ENCODE measurements at places on chromosomes 4 and X.
A peak's percentile ranks its signal among the peaks of the same experiment; 100 is the strongest.

DNA sequence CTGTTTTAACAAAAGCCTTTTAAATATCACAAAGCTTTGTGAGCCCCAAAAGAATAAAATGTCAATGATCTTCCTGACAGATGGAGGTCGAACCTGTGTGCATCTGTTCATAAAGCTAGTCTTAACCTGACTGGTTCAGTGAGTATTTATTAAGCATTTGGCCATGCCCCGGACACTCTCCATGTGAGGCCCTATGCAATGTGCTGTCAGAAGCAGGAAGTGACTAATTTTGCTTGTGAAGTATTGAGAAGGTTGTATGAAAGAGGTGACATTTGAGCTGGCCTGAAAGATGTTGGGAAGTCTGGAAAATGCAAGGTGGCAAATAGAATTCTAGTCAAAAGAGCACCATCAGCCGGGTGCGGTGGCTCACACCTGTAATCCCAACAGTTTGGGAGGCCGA is 171.4 kb downstream of the MSL3 start:
- no peak for DNase-seq

- no peak for DNase-seq
These were observed 56.4 kb downstream of the TMA16 start for GRCh38 chr4:163550869-163551267.

DNA sequence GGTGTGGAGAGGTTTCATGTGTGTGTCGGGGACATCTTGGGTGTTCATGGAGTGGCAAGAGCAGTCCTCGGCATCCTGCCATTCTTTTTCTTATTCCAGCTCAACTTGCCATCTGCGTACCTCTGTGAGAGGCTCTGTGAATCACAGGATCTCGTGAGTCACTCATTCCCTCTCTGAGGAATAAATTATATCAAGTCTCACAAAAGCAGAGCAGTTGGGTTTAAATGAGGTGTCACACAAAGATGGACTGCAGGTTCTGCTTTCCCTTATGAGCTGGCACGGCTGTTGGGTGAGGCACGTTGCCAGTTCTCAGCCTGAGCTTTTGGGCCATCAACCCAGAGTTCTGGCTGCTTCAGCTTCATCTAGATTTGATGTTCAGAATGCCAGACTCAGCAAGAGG is 6.8 kb upstream of the OCIAD2 start:
- DNase-seq = no peak

DNA sequence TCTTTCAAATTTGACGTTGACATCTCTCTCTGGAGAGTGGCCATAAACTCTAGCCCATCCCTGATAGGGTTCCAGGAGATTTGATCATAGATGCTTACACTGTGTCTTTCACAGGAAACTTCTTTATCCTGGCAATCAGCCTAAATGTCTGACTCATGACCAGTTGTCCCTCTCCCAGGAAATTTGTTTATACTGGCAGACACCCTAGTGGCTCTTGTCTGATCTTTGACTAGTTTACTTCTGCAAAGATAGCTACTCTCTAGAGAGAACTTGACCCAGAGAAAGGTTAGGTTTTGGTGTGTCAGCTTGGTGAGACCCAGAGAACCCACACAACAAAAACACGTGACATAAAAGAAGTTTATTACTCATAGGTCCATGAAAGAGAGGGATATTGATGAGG is 509.8 kb downstream of the CENPC start:
- no peak for DNase-seq

GRCh38 chr4:129900430-129900953 is 804.5 kb downstream of the C4orf33 start:
- no peak for DNase-seq

- no peak for DNase-seq
These were observed 140.6 kb upstream of the SPRY1 start for GRCh38 chr4:123255971-123256370.

- no peak for DNase-seq
These were observed 3.8 kb upstream of the ZCCHC4 start for GRCh38 chr4:25308761-25309160.

DNA sequence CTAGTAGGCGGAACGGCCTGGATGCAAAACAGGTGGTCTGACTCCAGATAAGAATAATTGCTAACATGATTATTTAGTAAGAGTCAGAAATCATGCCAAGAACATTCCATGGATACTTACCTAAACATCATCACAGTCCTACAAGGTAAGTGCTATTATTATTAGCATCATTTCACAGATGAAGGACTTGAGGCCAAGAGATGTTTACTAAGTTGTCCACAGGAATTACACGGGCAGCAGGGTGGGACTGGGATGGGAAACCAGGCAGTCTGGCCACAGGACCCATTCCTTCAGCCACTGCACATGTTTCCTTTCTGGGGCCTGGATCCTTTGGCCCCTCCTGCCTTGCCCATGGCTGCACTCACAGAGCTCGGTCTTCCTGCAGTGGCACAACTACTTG is 48.3 kb downstream of the ANAPC4 start:
- DNase-seq = no peak

DNA sequence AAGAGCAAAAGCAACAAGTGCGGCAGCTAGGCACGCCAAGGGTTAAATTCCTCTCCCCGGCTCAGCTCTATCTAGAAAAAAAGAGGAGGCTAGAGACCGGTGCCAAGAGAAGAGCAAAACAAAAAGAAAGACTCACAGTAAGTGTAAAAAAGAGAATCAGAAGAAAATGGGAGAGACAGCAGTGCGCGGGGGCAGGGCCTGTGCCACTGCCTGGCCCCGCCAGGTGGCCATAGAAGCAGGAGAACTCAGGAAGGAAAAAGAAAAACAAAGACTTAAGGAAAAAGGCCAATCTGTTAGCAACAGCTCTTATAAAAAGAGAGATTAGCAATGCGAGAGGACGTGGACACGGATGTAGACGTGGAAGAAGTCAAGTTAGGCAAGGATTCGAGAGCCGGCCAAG is 3.2 kb downstream of the ACOX3 start:
- DNase-seq = no peak

DNA sequence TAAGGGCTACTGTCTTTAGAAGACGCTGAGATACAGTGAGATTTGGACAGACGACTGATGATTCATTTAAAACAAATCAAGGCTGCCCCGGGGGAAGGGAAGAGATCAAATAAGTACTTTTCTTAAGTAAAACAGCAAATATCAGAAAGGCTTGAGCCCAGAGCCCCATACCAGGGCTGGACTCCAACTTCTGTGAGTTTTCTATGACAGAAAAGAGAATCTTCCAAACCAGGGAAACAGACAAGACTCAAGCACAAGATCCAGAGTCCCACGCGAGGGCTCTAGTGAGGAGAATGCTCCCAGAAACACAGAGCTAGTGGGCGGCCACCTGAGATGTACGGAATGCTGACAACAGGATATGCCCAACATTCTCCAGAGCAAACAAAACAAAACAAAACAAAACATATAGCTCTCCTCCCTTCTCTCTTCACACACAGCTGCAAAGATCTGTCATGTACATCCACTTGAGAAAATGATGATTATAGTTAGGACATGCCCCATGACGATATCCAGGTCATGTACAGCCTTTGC is 13.1 kb downstream of the ACSL1 start:
- DNase-seq = no peak

- DNase-seq = no peak
These were observed 52.5 kb upstream of the PITX2 start for GRCh38 chr4:110675426-110675825.

DNA sequence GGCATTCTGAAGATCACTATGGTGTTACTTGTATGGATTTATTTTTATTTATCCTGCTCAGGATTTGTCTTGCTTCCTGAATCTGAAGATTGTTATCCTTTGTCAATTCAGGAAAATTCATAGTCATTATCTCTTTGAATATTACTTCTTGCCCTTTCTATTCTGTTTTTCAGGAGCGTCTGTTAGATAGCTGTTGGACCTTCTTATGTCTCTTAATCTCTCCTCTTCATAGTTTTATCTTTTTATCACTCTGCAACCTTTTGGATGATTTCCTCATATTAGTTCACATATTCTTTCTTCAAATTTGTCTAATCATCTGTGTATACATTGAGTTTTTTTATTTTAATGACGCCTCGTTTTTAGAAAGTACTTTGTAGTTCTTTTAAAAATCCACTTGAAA is 19.6 kb downstream of the WDR19 start:
- no peak for DNase-seq

GRCh38 chr4:3202836-3203820 is 45.8 kb upstream of the MSANTD1 start:
- DNase-seq = peak; percentile 68

GRCh38 chrX:115650916-115651315 is 89.9 kb downstream of the PLS3 start:
- DNase-seq = peak; percentile 26

- peak; percentile 74 for DNase-seq
These were observed 4.3 kb upstream of the TLR6 start for GRCh38 chr4:38860788-38861424.

GRCh38 chr4:52028970-52029369 is 8.8 kb upstream of the LRRC66 start:
- DNase-seq = no peak

- no peak for DNase-seq
These were observed 47.0 kb downstream of the NSG1 start for GRCh38 chr4:4433941-4434340.

DNA sequence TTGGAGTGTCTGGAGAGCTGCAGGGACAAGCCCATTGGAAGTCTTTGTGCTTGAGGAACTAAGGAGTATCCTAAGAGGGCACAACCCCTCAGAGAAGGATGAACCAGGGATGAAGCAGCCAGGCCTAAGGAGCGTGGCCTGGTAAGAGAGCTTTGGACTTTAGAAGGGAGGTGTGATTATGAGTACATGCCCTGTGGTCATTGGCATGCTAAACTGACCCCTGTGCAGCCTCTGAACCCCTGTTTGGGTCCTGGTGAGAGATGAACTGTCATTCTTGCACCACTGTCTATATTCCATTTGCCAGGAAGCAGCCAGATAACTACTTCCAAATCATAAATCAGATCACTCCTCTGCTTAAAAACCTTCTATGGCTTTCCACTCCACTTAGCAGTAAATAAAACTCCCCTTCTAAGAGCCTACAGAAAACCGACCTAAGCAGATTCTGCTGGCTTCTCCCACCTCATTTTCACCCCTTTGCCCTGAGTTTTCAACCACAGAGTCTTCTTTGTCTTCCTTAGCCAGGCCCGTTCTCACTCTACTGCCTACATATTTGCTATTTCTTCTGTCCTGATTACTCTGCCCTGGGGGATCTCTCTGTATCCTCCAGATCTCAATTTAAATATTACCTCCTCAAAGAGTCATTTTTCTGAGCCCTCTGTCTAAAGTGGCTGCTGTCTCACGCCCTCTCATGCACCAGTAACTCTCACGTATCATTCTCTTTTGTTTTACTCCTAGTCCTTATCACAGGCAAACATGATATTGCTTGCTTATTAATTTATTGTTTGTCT is 56.7 kb downstream of the MID1IP1 start:
- DNase-seq = no peak

DNA sequence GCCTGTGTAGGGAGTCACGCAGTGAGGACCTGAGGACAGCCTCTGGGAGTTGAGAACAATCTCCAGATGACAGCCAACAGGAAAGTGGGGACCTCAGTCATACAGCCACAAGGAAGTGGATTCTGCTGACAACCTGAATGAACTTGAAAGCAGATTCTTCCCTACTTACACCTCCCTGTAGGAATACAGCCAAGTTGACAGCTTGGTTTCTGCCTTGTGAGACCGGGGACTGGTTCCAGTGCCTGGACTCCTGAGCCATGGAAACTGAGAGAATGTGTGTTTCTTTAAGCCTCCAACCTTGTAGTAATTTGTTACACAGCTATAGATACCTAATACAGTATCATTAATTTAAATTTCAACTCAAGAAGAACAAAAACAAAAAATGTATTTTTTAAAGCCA is 107.5 kb downstream of the CNKSR2 start:
- no peak for DNase-seq

DNA sequence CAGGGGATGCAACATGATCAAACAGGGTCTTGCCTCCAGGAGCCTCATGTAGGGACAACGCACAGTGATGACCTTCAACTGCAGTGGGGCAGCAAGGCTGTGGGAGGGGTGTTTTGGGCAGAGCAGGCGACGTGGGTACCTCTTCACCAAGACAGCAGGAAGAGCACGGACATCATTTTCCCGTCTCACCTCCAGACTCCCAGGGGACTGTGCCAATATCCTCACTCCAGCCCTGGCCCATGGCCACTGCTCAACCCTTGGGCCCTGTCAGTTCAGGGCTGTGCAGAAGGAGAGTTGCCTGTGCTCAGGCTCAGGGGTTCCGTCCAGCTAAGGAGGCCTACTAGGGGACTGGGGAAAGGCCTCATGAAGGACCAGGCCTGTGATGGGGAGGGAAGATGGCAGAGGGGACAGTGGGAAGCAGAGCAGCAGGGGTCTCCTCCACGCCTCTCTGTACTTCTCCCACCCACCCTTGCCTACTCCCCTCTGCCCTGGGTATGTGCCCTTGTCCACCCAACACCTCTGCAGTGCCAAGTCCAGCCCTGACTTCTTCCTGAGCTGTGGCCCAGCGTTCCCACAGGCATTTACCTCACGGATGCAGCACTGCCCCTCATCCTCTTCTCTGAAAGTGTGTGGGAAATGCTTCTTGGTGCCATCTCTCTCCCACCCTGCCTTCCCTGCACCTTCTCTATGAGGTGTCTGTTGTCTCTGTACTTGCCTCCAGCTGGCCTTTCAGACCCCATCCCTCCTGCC is 1.4 kb downstream of the IL9R start:
- DNase-seq = no peak

GRCh38 chr4:168881781-168882420 is 128.2 kb downstream of the CBR4 start:
- no peak for DNase-seq

- no peak for DNase-seq
These were observed 2.7 kb upstream of the ZNF185 start for GRCh38 chrX:152895121-152895520.

DNA sequence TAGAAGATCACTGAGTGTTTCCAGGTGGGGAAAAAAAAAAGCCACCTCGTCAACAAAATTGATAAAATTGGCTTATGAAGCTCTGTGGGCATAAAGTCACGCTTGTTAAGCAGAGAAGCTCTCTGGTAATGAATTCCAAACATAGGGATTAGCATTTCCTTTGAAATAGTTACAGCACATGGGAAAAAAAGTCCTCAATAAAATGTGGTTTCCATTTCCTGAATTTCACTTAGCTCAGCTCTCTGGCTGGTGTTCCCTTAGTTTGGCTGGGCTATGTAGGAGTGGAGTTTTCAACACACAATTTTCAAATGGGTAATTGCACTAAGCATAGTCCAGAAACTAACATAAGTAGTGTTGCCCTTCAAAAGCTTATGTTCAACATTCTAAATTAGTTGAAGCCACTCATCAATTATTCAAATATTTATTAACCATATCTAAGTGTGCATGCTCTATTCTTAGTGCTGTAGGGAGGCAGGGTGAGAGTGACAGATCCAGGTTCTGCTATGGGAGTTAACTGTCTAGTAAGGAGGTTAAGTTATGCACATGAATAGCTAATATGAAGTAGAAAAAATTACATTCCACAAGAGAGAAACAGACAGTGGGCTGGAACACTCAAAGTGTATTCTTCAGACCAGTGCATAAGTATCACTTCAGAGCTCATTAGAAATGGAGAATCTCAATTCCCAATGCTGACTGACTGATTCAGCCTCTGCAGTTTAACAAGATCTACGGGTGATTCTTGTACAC is 445.7 kb downstream of the SMARCA1 start:
- DNase-seq = no peak

DNA sequence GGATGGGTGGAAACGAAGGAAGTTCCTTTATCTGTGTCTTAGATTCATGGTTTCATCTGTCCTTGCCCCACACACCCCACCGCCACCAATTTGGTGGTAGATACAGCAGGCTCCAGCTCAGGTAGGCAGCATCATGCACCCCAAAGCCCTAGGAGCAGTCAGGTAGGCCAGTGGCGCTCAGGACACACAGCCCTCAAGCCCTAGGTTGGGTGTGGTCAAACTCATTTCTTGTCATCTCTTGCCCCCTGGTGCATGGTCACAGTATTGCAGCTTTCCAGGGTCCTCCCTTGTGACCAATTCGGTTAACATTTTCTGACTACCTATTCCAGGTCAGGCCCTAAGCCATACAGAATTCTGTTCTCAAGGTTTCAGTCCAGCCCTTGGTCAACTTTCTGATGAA is 14.5 kb upstream of the PRRG3 start:
- peak; percentile 68 for DNase-seq
